ENCODE measurements at places on chromosomes 3 and 15.
A peak's percentile ranks its signal among the peaks of the same experiment; 100 is the strongest.

GRCh38 chr3:15809313-15809712 lies 11.5 kb upstream of the ANKRD28 start:
- DNase-seq = no peak

- DNase-seq = no peak
Measured at GRCh38 chr3:186143250-186143649, 34.4 kb upstream of the ETV5 start.

DNA sequence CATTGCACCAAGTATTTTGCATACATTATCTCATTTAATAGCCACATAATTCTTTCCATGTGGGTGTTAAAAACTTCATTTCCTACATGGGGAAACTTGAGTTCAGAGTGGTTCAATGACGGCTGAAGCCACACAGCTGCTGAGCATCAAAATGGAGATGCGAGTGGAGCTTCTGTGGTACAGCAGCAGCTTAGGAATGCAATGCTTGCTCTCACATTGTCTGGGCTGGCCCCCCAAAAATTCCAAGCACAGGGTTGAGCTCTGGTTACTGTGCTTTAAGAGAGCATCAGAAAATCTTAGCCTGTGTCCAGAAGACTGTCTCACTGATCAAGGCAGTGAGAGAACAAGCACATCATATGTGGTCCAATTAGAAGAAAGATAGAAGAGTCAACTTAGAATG lies 57.4 kb upstream of the GADL1 start:
- DNase-seq = no peak

- DNase-seq = no peak
Measured at GRCh38 chr15:99955532-99955931, 222.3 kb upstream of the LYSMD4 start.

- peak; percentile 30 for DNase-seq
Measured at GRCh38 chr3:104596551-104596950, 770.2 kb upstream of the ALCAM start.

DNA sequence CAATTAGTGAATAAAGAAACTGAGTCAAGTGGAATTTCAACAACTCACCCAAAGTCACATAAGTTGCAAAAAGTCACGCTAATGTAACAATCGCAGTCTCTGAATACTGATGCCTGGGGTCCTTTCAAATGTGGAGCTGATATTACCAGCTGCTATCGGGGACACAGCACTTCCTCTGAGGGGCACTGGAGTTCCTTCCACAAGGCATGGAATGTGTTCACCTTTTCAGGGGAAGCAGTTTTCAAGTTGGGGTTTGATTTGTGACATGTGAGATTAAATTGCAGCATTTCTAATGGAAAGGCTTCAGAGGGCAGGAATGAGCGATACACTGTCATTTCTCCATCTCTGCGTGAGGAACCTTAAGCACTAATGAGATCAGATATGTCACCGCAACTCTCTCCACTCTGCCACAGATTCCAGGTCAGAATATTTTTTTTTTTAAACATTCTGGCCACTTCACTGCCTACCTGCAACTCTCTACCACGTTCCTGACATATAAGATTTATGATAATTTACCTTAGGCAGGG lies 807.2 kb upstream of the CFAP20DC start:
- no peak for DNase-seq

GRCh38 chr3:38689346-38689745 lies 39.9 kb upstream of the SCN5A start:
- no peak for DNase-seq

DNA sequence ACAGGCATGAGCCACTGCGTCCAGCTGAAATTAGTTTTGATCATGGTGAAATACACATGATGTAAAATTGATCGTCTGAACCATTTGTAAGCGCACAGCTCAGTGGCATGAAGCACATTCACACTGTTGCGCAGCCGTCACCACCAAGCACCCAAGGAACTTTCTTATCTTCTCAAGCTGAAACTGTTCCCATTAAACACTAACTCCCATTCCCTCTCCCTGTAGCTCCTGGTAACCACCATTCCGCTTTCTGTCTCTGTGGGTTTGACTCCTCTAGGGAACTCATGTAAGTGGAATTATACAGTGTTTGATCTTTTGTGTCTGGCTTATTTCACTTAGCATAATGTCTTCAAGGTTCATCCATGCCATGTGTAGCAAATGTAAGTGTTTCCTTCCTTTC lies 62.3 kb downstream of the FBLN2 start:
- no peak for DNase-seq

DNA sequence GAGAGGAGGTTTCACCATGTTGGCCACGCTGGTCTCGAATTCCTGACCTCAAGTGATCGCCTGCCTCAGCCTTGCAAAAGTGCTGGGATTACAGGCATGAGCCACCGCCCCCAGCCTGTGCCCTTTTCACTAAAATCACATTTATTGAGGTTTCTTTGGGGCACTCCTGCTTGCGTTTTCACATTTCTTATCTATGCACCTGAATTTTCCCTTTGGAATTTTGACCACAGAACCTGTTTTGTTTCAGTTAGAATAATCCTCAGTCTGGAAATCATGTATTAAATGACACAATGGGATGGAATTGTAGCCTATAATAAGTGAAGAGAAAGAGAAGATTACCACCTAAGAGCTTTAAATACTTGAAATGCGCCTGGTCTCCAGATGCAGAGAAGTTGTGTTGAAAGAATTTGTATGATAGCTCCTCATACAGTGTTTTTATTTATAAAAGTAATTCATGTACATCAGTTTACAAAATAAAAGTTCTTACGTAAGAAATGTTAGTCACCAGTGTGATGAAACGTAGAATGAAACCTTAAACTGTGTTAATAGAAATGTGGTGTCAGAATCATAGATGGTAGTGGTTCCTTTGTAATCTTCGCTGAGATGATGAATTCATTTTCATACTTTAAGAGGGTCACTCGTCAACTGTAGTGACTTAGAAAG lies 107.0 kb downstream of the TCF12 start:
- DNase-seq = no peak

Data from muscle of back (tissue), 13 donors.